AG09319 (cell line): ENCODE measurements at places on chromosomes 6 and 20.

- DNase-seq = no peak
Measured at GRCh38 chr6:139748353-139749146, 374.1 kb upstream of the CITED2 start.

GRCh38 chr6:162630069-162630468 lies 97.5 kb downstream of the PRKN start:
- DNase-seq = no peak

DNA sequence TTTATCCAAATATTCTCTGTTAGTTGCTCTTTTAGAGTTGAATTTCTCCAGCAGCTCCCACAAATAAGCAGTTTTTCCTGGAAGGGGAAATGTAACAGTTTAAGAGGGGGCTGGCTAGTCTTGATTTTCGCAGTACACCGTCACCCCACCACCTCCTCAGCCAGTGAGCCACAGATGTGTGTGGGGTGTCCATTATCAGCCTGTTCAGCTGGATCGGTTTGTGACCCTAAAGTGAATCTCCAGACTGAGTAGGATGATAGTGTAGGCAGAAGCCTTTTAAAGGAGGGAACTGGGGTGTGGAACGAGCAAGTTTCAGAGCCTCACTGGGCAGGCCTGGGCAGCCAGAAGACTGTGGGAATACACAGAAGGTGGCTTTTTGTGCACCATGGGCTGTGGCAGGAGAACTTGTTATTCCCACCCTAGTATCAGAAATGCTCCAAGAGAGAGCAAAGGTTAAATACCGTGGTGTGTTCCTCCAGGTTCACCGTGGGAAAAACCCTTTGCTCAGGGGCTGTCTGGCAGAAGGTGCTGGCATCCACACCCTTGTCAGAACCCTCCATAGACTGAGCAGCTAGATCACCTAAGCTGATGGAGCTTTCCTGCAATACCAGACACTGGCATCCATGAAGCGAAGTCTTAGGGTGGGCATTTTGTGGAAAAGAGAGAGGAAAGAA lies 230.9 kb upstream of the MOCS1 start:
- DNase-seq = no peak

DNA sequence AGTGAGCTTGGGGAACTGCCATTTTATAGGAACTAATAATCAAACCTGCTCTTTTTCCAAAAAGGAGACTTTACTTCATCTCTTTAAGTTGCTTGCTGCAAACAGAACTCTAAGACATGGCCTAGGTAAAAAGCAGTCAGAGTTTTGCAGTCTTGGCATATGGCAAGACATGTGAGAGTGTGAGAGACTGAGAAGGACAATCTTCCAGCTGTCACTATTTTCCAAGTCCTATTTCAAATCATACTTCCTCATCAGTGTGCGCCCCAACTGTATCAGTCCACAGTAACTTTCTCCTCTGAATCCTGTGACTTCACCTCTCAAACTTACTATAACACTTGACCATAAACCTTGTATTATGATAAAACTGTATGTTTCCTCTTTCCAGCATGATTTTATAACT lies 10.4 kb downstream of the CALHM6 start:
- DNase-seq = no peak
